NCI-H1930 (cell line): ENCODE measurements at places on chromosomes 7 and 10.

GRCh38 chr10:1893941-1894340 lies 156.6 kb upstream of the ADARB2 start:
- no peak for DNase-seq

- no peak for DNase-seq
Observed at GRCh38 chr7:137886746-137887145, 40.0 kb upstream of the DGKI start.

DNA sequence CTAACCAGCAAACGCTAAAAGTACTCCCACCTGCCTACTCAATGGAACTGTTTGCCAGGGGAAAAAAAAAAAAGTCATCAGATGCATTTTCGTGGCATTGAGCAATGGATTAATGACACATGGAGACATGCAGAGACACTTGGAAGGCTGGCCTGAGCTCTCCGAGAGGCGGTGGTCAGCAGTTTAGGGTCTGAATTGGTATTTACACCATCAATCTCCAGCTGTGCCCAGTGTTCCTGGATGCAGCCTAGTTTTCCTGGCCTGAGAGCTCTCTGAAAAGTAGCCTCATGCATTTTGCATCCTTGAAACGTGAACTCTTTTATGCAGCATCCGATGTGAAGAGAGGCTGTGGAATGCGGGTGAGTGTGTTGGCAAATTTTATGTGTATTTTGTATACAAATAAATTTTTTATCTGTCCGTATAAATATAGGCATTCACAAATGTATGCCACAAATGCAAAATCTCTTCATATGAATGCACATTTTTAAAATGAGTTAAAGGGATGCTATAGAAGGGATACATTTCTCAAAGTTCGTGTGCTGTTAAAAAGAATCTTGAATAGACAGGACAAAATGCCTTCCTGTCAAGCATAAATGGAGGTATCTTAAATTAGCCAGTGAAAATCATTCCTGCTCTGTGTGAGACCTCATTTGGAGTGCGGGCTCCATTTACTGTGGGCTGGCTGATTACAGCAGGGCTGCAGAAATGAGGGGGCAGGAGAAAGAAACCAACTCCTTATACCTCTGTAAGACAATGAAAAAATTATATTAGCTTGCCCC lies 137.7 kb upstream of the PFKP start:
- DNase-seq: no peak

DNA sequence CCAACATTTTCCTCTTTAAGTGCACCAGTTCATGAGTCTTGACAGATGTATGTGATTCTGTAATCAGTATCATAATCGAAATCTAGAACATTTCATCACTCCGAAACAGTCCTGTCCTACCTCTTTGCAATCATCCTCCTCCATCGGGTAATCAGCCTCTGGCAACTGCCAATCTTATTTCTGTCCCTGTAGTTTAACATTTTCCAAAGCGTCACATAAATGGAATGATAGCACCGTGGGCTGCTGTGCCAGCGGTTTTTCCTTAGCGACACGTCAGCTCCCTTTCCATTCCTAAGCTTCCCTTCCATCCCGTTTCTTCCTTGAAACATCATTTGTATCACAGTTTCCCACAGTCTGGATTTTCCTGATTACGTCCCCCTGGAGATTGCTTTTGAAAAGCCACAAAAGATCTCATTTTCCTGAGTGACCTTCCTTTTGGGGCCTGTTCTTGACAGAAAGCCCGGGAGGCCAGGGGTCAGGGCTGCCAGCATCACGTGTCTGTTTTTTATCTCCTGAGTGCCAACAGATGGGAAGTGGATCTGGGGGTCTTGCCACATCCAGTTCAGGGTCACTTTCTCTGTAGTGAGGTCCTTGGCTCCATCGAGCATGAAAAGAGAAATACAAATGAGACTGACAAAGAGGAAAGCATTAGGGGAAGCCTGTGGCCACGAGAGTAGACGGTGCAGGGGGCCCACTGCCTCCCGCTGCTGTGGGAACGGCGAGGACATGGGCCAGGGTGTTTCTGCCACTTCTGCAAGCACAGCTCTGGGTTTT lies 31.6 kb downstream of the TMEM120A start:
- no peak for DNase-seq

- DNase-seq: no peak
Observed at GRCh38 chr7:562789-563628, 43.4 kb upstream of the PDGFA start.

DNA sequence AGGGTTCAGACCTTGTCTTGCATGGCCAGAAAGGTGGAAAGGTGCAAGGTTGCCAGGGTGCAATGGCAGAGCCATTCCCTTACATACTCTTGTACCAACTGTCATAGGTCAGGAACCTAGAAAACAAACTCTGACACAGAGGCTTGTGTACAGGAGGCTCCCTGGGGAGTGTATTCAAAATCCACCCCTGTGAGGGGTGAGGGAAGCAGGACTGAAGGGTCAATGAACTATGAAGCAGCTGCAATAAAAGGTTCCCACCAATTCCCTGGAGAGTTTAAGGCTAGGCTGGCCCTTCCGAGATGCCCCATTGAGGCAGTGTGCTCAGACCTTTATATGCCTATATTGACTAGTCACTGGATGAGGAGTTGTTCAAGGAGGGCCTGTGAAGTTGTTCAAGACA lies 13.9 kb upstream of the CUZD1 start:
- DNase-seq: no peak

DNA sequence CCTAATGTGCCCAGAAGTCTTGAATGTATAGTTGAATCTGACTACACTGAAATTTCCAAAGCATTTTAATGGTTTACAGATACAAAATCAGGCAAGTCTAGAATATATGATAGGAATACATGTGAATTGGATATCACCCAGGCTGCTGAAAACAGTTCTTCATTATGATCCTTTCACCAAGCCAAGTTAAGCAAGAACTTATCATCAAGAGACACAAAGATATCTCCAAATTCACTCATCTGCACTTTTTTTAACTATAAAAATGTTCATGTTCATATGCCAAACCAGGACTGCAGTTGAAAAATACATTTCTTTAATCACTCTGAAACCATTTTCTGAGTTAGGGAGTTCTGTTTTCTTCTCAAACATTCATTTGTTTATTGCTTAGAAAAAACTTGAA lies 412.6 kb upstream of the C7orf33 start:
- no peak for DNase-seq

- DNase-seq: no peak
Observed at GRCh38 chr10:36068542-36068941, 426.4 kb upstream of the FZD8 start.

GRCh38 chr7:1229956-1230355 lies 2.7 kb upstream of the UNCX start:
- DNase-seq: no peak

DNA sequence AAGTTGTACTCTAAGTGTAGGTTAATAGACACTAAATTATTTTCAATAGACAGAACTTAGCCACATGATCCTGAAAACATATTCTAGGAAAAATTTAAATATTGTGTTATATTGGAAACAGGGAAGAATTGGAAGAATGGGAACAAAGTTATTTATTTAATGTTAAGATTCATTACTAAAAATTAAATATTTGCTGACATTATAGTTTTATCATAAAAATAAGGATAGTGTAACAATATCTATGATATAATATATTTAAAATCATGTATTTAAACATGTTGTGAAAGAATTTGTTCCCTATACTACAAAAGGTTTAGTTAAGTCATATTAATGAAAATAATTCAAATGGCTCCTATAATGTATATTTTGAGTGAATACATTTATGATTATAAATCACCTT lies 120.1 kb upstream of the TEX47 start:
- DNase-seq: no peak

- no peak for DNase-seq
Observed at GRCh38 chr7:21371360-21371759, 56.5 kb upstream of the SP4 start.

DNA sequence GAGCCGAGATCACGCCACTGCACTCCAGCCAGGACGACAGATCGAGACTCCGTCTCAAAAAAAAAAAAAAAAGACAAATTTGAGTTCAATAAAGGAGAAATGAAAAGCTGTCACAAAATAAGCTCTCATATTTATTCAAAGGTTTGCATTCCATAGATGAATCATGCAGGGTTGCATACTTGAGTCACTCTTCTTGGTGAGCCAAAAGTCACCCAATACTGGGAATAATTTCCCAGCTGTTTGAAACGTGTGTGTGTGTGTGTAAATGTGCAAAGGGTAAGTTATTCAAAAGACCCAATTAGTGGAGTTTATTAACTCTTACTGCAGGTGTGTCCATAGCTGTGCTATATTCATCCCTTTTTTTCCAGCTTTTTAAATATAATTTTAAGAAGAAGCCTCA lies 297.7 kb downstream of the CCDC3 start:
- no peak for DNase-seq

DNA sequence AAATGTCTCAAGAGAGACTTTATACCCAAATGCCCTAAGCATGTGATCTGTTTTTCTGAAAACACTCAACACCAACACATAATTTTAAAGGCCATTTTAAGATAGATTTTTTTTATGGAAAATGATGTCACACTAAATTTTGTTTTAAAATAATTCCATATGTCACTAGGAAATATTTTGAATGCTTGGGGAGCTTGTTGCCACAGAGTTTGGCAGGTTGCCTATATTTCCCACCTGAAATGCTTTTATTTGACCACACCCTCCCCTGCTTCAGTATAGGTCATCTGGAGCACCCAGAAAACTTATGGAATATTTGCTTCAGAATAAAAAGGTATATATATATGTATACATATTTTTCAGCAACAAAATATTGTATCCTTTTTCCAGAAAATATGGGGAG lies 180.0 kb upstream of the ANK3 start:
- no peak for DNase-seq

DNA sequence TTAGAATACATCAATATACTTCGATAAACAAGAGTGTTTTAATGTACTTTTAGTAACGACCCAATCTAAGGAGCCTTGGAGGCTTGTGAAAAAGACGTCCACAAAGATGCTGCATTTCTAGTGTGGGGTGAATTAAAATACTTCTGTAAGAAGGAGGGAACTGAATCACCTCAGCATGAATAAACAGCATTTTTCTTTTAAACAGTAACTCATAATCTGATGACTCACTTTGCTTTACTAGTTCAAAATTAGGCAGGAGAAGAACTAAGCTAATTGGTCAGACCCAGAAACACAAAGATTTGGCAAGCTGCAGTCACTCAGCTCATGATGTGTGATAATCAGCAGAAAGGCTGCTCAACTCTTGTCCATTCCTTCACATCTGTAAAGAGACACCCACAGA lies 24.2 kb downstream of the NCOA4 start:
- no peak for DNase-seq

GRCh38 chr7:158021836-158022235 lies 565.8 kb downstream of the PTPRN2 start:
- no peak for DNase-seq

- DNase-seq: no peak
Observed at GRCh38 chr10:84534168-84534567, 205.8 kb downstream of the CCSER2 start.

- DNase-seq: no peak
Observed at GRCh38 chr7:132322970-132323369, 253.3 kb downstream of the PLXNA4 start.

GRCh38 chr10:47353351-47353750 lies 5.2 kb downstream of the RBP3 start:
- no peak for DNase-seq

DNA sequence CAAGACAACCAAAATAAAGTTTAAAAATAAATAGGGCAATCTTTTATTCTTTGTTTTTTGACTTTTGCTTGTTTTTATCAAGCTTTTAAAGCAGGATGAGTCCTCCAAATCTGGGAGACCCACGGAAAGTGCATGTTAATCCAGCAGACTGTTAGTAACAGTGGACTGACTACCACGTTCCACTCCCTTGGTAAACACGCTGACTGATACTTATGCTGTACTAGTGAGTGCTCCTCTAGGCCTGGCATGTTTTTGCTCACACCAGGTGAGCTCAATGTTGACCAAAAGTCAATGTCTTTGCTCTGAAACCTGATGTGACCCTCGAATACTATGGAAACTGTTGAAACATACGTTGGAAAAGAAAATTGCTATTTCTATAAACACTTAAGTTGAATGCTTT lies 88.4 kb downstream of the KIAA1549 start:
- DNase-seq: no peak

DNA sequence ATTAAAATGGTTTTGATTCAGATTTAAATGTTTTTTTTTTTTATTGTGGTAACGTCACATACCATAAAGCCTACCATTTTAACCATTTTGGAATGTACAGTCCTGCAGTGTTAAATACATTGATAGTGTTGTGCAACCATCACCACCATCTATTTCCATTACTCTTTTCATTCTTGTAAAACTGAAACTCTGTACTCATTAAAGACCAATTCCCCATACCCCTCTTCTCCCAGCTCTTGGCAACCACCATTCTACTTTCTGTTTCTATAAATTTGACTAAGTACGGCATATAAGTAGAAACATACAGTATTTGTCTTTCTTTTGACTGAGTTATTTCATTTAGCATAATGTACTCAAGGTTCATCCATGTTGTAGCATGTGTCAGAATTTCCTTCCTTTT lies 96.2 kb downstream of the EXOC4 start:
- DNase-seq: no peak

- no peak for DNase-seq
Observed at GRCh38 chr10:94200146-94200837, 162.4 kb downstream of the NOC3L start.

DNA sequence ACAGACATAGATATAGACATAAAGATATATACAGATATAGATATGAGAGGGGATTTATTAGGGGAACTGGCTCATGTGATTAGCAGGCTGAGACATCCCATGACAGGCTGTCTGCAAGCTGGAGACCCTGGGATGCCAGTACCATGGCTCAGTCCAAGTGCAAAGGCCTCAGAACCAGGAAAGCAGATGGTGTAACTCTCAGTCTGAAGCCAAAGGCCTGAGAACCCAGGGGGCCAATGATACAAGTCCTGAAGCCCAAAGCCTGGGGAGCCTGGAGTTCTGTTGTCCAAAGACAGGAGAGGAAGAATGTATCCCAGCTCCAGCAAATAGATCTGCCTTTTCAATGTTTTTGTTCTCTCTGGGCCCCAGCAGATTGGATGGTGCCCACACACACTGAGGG lies 5.5 kb downstream of the NCOA4 start:
- DNase-seq: no peak

GRCh38 chr7:44615793-44616192 lies 9.4 kb downstream of the OGDH start:
- no peak for DNase-seq

- no peak for DNase-seq
Observed at GRCh38 chr7:109190766-109191398, 621.2 kb downstream of the DNAJB9 start.

DNA sequence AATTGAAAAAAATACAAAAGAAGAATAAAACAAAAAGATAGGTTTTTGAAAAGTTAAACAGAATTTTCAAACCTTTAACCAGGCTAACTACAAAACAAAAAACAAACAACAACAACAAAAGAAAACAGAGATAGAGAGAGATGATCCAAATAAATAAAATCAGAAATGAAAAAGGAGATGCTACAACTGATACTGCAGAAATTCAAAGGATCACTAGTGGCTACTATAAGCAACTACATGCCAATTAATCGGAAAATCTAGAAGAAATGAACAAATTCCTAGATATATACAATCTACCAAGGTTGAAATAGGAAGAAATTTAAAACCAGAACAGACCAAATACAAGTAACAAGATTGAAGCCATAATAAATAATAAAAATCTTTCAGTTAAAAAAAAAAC lies 326.8 kb upstream of the VSTM2A start:
- DNase-seq: no peak
